ENCODE measurements at places on chromosomes 4 and X.

DNA sequence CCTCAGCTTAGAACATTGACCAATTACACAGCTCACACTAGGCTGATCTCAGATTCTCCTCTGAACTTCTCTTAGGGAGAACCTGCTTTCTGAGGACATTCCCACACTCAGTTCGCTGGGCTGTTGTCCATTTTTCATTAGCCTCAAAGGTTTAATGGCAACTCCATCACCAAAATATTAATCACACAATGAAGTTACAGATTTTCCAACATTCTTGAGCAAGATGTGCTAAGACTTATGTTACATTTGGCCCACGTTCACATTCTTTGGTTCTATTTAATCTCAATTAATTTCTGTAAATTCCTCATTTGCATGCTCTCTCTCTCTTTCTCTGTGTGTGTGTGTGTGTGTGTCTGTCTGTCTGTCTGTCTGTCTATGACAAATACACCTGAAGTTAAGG, 82.3 kb upstream of the EDNRA start:
- no peak for DNase-seq

GRCh38 chrX:107706309-107706708, 69.3 kb downstream of the TSC22D3 start:
- no peak for DNase-seq

DNA sequence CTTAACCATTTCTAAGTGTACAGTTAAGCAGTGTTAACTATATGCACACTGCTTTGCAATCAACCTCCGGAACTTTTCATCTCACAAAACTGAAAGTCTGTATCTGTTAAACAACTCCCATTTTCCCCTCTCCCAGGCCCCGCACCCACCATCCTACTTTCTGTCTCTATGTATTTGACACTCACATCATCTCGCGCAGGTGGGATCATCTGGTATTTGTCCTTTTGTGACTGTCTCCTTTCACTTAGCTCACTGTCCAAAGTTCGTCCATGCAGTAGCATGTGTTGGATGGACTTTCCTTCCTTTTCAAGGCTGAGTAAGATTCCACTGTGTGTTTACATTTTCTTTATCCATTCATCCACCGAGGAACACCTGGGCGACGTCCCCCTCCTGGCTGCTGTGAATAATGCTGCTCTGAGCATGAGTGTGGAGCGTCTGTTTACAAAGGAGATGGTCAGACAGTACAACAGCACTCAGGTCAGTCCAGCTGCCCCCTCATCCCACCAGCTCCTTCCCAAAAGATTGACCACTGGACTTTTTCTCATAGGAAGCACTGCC, 39.8 kb downstream of the DCTD start:
- DNase-seq = no peak

- DNase-seq = peak; percentile 63
These were observed 181.1 kb upstream of the WDFY3 start for GRCh38 chr4:85147481-85148076.

DNA sequence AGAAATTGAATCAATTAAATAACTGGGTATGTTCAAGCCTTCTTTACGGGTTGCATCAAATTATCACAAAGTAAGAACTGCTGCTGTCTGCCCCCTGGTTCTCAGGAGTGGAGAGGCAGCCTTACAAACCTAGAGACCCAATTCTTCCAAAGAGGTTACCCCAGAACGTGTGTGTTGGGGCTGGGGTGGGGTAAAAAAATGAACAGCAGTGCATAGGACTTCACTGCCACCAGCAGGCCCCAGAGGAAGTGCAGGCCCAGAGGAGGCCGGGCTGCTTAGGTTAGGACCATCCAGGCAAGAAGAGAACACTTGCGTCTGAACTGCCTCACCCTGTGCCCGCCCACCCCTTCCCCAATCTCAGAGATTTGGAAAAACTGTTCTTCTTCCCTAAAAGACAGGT, 1.5 kb upstream of the NWD2 start:
- no peak for DNase-seq

- DNase-seq = no peak
These were observed 14.2 kb downstream of the BCAP31 start for GRCh38 chrX:153709726-153710674.

Data from hematopoietic multipotent progenitor cell treated with erythropoietin and hydrocortisone succinate and interleukin-3 and kit ligand, for 8 days (in vitro differentiated cells).